ENCODE measurements at places on chromosomes 16 and 17.

DNA sequence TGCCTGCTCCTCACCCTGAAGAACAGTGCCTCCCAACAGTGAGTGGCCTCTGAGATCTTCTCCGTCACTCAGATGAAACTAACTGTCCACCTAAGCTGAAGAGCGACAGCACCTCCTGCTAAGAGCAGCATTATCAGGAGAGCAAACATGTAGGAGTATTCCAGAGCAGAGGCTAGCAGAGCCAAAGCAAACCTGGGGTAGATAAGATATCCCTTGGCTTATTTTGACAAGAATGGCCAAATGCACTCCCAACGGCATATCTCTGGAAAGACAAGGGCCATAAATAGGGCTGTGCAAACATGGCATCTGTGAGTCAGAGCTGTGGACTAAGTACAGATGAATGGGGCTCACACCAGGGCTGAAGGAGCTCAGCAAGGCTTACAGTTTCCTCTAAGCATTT, 96.3 kb downstream of the NDEL1 start:
- DNase-seq: no peak

DNA sequence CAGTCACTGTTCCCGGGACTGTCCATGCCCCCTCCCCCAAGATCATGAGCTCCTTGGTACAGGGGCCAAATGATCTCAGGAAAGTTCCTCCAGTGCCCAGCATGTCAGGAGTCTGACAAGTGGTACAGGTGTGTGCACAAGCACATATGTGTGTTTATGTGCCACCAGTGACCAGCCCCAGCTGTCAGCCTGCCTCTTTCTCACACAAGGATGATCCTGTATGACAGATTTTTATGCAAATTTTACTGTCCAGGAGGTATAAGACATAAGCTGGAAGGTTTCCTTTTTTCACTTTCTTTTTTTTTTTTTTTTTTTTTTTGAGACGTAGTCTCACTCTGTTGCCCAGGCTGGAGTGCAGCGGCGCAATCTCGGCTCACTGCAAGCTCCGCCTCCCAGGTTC, 31.4 kb upstream of the GFOD2 start:
- DNase-seq: no peak

DNA sequence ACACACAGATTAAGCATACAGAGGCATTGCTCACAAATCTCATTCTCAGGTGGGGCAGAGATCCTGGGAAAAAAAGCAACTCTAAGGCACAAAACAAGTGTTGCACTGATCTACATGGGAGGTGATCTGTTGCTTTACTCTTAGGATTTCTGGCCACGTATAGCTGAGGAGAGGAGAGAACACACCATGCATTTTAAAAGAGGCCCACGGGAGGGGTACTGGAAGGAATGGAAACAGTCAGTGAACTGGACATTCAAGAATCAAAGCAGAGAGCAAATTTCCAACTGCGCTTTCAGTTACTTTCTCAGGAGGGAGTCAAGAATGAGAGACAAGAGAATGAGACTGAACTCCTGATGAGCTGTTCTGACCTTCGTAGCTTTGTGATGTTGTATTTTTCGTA, 1105.9 kb downstream of the CDH8 start:
- no peak for DNase-seq

DNA sequence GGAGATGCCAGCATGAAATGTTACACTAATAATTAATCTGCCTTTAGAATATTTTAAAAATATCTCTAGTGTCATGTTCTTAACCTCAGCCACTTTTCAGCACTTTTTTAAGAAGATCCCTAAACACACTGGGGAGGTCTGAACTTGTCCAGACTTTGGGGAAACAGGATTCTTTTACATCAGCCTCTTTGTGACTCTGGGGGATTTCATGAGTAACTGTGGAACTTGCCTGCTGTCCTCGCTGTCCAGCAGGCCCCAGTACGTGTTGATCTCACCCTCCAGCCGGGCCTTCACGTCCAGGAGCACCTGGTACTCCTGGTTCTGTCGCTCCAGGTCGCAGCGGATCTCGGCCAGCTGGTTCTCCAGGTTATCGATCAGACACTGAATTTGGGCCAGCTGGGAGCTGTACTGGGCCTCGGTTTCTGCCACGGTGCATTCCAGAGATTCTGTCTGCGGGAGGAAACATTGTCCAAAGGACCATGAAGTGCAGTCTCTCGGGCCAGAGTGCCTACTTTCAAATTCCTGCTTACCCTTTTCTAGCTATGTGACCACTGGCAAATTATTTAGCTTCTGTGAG, 5.5 kb downstream of the KRT40 start:
- no peak for DNase-seq

- DNase-seq: no peak
Observed at GRCh38 chr16:28585674-28586073, 11.2 kb downstream of the SULT1A2 start.

All from COR-L47 (cell line).